Muscle of leg (tissue), 16 donors: ENCODE measurements at places on chromosomes 16 and 17.
A peak's percentile ranks its signal among the peaks of the same experiment; 100 is the strongest.

- H3K4me1 ChIP-seq: peaks cover 8% of the 10 kb centered on the region
- H3K27ac ChIP-seq: peak overlapping the region; percentile 97
- no peaks in the 10 kb centered on the region for H3K27me3 ChIP-seq
These were observed 729 bp upstream of the CLTC start for GRCh38 chr17:59619035-59619297.

DNA sequence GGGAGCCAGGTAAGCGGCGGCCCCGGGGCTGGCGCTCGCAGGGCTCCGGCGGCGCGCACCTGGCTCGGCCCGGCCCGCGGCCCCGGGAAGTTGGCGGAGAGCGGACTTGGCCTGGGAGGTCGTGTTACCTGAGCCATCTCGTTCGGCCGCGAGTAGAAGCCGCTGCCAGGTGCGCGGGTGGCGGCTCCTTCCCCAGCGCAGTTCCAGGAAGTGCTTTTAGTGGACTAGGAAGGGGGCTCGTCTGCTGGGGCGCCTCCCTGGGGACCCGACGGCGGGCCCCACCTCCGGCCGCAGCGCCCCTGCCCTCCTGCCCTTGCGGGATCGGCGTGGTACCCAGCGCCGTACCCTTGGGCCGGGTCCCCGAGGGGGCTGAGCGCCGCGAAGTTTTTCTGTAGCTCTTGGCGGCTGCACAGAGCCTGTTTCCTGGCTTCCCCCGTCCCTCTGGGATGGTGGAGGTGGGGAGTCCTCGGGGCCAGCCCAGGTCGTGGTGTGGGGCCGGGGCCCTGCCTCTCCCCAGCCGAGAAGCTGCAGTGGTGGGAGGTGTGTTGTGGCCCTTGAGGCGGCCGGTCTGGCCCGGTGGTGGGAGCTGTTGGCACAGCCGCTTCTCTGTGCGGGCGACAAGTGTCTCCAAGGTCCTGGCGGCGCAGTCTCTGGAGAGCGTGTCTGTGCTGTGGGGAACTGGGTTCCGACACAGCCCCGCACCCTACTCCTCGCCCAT, 96.9 kb downstream of the RAB11FIP4 start:
- H3K4me3 ChIP-seq: peak overlapping the region; percentile 21
- no peak for DNase-seq
- no peaks in the 10 kb centered on the region for H3K36me3 ChIP-seq
- no peak overlapping the region for H3K27ac ChIP-seq
- peaks cover 25% of the 10 kb centered on the region for H3K4me1 ChIP-seq

- no peak overlapping the region for H3K27ac ChIP-seq
- peaks cover 2% of the 10 kb centered on the region for H3K4me1 ChIP-seq
- no peak overlapping the region for H3K4me3 ChIP-seq
- no peaks in the 10 kb centered on the region for H3K36me3 ChIP-seq
These were observed 89.8 kb downstream of the TMEM100 start for GRCh38 chr17:55632893-55633292.

GRCh38 chr16:47142821-47143676, 696 bp downstream of the NETO2 start:
- peak overlapping the region; percentile 47 for H3K27ac ChIP-seq
- peak overlapping the region; percentile 43 for H3K4me3 ChIP-seq
- H3K36me3 ChIP-seq: no peaks in the 10 kb centered on the region
- peaks cover 19% of the 10 kb centered on the region for H3K27me3 ChIP-seq
- H3K4me1 ChIP-seq: peaks cover 5% of the 10 kb centered on the region
- peak; percentile 61 for DNase-seq

DNA sequence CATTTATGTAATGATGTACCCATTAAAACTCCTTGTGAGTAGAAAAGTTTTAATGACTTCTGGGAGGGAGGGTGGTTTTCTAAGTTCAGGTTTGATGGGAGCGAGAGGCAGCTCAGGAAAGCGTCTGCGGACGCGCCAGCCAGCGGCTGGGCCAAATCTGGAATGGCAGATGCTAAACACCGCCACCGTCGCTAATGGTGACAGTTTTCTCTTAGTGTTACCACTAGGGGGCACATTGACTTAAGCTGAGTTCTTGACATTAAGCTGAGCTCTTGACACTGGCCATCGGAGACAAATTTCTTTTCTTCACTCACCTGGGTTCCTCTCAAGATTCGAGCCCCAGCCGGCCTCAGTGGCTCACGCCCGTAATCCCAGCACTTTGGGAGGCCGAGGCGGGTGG, 6.7 kb downstream of the TRPV1 start:
- DNase-seq: peak; percentile 41
- no peak overlapping the region for H3K27ac ChIP-seq
- no peaks in the 10 kb centered on the region for H3K4me1 ChIP-seq
- no peaks in the 10 kb centered on the region for H3K27me3 ChIP-seq
